ENCODE measurements at places on chromosomes 7 and 10.

DNA sequence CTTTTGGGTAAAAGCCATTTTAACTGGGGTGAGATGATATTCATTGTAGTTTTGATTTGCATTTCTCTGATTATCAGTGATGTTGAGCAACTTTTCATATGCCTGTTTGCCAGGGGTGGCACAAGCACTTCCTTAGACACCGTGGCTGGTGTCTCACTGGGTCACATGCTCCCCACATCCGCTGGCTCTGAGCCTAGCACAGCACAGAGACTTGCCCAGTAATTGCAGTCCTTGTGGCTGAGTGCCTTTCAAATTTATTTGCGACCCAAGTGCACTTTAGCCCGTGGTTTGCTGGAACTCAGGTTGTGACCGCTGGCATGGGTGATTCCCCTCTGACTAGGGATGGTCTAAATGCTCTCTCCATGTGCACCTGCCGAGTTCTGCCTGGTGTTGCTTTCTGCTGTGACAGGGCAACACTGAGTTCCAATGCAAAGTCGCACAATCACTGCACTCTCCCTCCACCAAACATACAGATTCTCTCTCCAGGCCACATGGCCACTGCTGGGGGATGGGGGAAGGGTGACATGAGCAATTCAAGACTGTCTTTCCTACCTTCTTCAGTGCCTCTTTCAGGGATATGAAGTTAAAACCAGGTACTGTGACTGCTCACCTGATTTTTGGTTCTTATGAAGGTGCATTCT lies 66.5 kb downstream of the ZNF277 start:
- no peak for DNase-seq

DNA sequence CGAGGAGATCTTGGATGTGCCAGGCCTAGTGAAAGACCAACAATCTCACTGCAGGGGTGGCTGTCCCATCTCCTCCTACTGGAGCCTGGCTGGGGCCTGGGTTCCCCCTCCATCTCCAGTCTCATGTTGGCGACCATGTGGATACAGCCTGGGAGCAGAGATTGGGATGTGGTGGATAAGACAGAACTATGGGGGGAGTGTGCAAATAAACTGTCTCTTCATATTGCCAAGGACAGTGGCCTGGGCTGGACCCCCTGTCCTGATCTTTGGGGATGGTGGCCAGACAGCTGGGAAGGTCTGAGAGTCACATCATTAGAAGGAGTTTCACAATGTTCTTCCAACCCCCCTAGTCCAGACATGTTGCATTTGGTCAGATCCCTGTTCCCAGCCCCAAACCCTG lies 5.8 kb upstream of the MINDY4 start:
- DNase-seq = no peak

DNA sequence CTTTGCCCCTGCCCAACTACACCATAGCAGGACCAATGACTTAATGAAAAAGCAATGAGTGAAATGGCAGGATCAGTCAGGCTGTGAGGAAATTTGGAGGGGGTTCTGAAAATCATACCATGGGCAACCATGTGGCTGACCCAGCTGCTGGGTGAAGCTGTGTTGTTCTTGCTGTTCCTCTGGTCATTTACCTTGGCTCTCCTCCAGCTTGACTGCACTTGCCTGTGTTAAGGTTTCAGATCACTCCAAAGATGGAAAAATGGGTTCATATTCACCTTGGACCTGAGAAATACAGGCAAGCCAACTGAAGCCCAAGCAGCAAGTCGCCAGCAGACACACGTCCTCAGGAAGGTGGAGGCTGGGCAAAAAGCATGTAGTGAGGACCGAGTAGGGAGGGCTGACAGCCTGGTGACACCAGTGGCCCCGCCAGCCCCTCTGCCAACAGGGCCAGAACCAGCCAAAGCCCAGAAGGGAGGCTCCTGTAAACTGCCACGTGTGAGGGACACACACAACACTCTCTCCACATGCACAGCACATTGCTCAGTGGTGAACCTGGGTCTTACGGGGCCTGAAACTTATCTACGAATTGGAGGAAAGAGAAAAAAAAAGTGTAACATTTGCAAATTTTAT lies 40.1 kb downstream of the PARP12 start:
- DNase-seq = no peak

GRCh38 chr10:43774234-43774769 lies 125.6 kb upstream of the ZNF32 start:
- DNase-seq = no peak

- no peak for DNase-seq
Measured at GRCh38 chr10:6239213-6239991, 36.7 kb downstream of the PFKFB3 start.

DNA sequence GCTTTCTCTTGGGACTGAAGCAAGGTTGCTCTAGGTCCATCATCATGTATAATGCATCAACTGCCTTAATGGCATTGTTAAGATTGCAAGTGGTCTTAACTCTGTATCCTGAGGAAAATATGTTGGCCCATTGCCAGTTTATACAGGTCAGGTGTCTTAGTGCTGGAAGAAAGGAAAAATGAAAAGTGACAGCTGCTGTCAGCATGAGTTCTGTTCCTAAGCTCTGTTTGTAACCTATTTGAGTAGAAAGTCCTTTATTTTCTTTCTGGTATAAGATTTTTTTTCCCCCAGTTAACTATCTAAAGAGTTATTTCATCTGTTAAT lies 127.2 kb downstream of the SRI start:
- DNase-seq = no peak

- DNase-seq = no peak
Measured at GRCh38 chr7:36562121-36562520, 162.2 kb downstream of the AOAH start.
